ENCODE measurements at places on chromosomes 13 and 19.

DNA sequence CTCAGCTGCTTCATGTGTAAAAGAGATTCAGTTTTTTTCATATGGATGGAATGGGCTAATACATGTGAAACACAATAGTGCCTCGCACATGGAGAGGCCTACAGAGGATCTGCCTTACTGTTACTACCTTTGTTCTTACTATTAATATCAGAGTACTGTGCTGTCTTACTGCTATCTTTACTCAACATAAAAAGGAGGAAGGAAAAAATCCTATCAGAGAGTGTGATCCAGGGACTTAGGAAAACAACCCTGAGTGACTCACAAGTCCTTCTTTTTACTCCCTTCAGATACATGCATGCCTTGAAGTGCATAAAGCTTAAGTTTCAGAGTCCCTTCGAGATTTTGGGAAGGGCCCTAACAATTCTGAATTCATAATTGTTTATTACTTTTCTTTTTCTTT, 136.8 kb downstream of the TBC1D4 start:
- no peak for DNase-seq

DNA sequence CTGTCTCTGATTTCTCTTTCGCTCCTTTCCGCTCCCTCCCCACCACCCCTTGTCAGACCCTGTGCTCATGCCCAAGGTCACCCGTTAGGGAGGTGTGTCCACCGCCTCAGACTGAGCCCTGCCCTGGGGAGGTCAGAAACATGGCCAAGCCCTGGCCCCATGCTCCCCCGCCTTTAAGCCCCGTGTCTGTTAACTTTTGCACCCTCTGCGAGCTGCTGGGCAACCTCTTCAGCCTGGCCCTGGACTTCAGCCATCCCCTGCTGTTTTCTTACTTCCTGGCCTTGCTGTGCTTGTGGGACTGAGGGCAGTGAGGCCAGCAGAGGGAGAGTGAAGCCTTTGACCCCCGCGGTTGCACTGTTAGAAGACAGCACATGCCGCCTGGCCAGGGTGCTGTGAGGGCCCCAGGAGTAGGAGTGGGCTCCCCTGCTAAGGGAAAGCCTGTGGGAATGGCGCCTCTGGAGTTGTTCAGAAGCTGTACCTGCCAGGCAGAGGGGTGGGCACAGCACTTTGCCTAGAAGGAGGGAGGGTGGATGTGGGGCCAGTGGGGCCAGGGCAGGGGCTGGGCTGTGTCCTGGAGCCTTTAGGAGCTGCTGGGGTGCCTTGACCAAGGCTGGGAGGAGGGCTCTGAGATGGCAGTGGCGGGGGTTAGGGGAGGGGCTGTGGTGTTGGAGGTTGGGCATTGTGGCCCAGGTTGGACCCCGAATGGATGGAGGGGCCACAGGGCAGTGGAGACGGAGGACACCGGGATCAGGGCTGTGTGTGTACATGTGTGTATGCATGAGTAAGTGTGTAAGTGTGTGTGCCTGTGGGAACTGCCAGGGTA, 7.9 kb downstream of the UPF1 start:
- DNase-seq: no peak

- no peak for DNase-seq
These were observed 2.1 kb upstream of the TDRD12 start for GRCh38 chr19:32717496-32717895.

- peak; percentile 80 for DNase-seq
These were observed 194.5 kb downstream of the KATNAL1 start for GRCh38 chr13:30112602-30113435.

DNA sequence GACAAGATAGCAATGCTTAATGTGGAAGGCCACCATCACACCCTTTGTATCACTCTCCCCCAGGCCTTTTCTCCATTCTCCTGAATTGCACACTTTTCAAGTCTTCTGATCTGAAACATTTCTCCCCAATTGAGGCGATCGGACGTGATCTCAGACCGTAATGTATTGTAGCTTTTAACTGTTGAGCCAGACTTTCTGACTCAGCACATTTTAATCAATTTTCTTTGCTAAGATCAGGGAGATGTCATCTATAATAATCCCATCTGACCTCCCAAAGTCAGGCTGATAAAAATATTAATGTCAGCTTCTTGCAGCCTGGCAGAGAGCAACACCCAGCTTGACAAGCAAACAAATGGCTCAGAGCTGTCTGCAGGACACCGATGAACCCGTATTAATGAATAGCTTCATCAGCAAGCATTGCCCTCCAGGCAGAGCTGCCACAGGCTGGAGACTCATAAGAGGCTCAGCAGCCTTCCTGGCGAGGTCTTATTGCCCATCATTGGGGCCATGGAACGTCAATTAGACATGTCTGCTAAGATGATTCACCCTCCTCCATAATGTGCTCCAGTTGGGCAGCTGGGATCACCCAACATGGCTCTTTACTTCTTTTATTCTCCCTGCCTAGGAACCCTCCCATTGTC, 60.2 kb upstream of the UQCRFS1 start:
- DNase-seq: no peak

GRCh38 chr13:76132532-76132931, 496.4 kb downstream of the LMO7 start:
- no peak for DNase-seq

- DNase-seq: no peak
These were observed 1581.9 kb downstream of the EFNB2 start for GRCh38 chr13:104953588-104953987.

GRCh38 chr13:30892966-30893365, 13.1 kb upstream of the MEDAG start:
- peak; percentile 7 for DNase-seq

DNA sequence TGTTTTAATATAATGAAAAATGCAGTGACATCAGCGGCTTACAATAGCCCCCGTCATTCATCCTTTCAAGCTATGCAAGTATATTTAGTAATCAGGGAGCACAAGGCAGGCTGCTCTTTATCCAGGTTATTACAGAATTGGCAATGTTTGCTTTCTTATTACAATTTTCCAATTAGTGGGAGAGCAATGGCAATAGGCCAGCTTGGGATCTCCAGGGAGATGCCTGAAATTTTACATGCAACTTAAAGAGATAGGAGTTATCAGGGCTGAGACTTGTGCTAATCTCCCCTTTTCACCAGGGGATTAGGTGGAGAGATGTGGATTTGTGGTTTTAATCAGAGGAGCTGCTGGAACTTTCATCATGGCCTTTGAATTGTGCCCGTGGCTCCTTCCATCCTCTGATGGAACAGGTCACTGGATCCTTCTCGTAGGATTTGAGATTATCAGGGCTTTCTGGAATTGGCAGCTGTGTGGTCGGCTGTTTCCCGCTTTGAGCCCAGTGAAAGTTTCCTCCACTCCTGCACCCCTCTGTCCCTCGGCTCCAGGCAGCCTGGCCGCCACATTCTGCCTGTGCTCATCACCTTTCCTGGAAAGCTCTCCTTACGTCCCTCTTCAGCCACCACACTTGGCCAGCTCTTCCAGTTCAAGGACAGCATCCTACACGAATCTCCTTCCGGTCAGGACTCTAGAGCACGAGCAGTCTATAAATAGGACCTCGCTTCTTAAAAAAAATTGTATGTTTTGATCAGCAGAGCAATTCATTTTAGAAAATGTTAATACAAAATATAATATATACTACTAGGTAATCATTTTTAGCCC, 47.0 kb downstream of the CBY2 start:
- DNase-seq: no peak

DNA sequence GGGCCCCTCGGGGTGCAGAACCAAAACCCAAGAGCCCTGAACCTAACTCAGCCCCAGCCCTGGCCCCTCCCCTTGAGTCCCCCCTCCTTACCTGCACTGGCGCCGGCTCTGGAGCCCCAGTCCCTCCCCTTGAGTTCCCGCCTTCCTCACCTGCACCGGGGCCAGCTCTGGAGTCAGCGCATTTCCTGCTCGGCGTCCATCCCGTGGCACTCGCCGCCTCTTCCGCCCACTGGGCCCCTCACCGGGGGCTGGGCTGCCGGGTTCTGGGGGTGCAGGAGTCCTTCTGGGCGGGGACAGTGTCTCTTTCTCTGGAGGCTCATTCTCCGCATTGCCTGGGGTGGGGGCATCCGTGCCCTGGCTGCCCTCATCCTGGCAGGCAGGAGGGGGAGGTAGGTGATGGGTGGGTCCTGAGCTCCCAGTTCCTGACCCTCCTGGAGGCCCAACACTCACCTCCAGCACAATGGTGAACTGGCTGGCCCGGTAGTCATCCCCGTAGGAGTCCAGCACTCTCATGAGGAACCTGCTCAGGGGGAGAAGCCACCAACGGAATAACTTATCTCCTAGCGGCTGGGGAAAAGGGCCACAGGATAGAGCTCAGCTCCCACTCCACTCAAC, 5.3 kb downstream of the NDUFA3 start:
- no peak for DNase-seq

DNA sequence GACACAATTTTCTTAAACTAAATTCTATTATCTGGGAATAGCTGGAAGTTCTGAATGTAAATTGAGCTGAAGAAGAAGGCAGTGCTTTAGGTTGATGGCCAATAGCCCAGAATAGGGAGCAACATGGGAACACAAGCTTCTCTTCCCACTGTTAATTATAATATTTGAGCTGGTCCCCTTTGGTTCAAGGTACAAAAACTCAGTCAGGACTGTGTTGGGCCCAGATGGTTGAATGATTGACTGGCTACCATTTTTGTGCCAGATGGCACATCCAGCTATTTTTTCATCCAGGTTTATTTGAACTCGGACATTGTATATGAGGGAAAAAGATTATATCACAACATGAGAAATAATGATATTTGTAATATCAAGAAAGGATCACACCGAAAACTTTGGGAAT, 458.9 kb downstream of the SLITRK1 start:
- no peak for DNase-seq

DNA sequence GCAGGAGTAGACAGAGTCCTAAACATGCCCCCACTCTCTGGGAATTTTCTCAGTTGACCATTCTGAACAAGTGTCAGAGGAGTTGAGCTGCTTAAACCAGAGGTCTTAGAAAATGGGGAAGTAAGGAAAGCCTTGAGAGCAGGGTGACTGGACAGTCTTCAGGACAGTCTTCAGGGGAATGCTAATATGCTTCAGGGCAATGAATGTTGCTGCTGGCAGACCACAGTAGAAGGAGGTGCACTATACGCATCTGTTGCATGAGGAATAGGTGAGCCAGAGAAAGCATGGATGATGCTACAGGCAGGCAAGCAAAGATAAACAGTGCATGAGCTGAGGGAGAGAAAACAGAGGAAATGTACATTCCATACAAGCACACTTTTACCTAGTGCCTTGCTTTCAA, 196.6 kb upstream of the GPR12 start:
- DNase-seq: no peak

- peak; percentile 45 for DNase-seq
These were observed 1.9 kb downstream of the KDM4B start for GRCh38 chr19:4970558-4971423.

- no peak for DNase-seq
These were observed 131.9 kb upstream of the IRS2 start for GRCh38 chr13:109918179-109918711.

GRCh38 chr13:112638157-112638750, 50.3 kb upstream of the TUBGCP3 start:
- DNase-seq: peak; percentile 34

- DNase-seq: no peak
These were observed 91.7 kb downstream of the GADD45B start for GRCh38 chr19:2567580-2567979.

DNA sequence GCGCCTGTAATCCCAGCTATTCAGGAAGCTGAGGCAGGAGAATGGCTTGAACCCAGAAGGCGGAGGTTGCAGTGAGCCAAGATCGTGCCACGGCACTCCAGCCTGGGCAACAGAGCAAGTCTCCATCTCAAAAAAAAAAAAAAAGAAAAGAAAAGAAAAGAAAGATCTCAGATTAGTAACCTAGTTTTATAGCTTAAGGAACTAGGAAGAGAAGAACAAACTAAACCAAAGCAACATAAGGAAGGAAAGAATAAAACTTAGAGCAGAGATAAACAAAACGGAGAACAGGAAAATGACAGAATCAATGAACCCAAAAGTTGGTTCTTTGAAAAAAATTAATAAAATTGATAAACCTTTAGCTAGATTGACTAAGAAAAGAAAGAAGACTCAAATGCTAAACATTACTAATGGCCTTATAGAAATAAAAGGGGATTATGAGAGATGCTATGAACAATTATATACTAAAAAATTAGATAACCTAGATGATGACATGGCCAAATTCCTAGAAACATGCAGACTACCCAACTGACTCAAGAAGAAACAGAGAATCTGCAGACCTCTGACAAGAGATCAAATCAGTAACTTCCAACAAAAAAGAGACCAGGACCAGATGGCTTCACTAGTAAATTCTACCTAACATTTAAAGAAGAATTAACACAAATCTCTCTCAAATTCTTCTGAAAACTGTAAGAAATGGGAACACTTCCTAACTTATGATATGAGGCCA, 68.2 kb downstream of the CDADC1 start:
- no peak for DNase-seq

GRCh38 chr19:35005256-35005977, 5.3 kb downstream of the GRAMD1A start:
- no peak for DNase-seq

GRCh38 chr13:106660746-106661625, 93.0 kb upstream of the ARGLU1 start:
- no peak for DNase-seq

DNA sequence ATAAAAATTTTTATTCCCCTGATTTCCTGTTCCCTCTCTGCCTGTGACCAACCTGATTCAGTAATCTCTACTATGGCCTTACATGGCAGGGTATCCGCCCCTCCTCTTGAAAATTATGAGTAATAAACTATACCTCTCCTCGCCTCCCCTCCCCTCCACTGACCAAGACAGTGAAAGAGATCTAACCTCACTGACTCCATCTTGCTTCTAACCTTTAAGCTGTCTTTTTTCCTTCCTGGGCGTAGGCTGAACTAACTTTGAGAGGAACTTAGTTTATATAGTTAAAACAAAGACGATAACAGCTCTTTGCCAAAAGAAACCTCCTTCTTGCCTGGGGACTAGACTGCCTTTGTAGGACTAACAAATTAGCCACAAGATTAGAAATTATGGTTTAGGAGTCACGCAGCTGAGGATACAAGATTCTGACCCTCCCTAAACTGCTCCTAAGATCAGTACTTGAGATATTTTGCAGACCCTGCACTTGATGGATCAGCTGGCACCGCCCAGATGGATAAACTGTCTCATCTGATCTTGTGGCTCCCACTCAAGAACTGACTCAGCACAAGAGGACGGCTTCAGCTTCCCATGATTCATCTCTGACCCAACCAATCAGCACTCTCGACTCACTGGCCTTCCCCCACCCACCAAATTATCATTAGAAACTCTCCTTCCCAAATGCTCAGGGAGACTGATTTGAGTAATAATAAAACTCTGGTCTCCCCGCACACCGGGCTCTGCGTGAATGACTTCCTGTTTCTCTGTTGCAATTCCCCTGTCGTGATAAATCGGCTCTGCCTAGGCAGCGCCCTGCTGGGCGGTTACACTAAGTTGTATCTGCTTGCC, 187.1 kb downstream of the TDRD3 start:
- DNase-seq: no peak

Data from RPMI8226 (cell line).